Umbilical cord (tissue), 2 donors: ENCODE measurements at places on chromosomes 7 and 10. TPM values are rescaled to one million over a fixed set of nuclear protein-coding genes. Genes with fewer than 3 reads are reported as not detected.

Gene MPP7
- total RNA-seq, result 39.0 TPM

- DNase-seq, result peak; percentile 35
These were observed 37.8 kb upstream of the CACUL1 start for GRCh38 chr10:118792526-118792925.

DNA sequence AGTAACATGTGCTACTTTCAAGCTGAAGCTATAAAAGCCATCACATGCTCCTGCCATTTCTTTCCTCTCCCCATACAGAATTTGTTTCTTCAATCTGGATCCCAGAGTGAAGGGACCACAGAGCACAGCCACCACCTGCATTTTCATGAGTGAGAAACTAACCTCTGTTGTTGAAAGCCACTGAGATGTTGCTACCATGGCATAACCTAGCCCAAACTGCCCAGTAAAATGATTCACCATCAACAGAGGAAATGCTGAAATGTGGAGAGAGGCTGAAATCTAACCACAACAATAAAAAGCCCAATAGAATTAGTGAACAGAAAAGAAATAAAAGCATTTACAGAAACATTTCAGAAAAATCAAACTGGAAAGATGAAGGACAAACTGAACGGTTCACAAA, 125.2 kb downstream of the AMPH start:
- no peak for DNase-seq

GRCh38 chr7:117916309-117916708, 43.1 kb upstream of the CTTNBP2 start:
- DNase-seq, result no peak

- DNase-seq, result no peak
These were observed 24.3 kb downstream of the SPAG6 start for GRCh38 chr10:22369434-22370072.

Gene OR2A2
- total RNA-seq, result not detected

DNA sequence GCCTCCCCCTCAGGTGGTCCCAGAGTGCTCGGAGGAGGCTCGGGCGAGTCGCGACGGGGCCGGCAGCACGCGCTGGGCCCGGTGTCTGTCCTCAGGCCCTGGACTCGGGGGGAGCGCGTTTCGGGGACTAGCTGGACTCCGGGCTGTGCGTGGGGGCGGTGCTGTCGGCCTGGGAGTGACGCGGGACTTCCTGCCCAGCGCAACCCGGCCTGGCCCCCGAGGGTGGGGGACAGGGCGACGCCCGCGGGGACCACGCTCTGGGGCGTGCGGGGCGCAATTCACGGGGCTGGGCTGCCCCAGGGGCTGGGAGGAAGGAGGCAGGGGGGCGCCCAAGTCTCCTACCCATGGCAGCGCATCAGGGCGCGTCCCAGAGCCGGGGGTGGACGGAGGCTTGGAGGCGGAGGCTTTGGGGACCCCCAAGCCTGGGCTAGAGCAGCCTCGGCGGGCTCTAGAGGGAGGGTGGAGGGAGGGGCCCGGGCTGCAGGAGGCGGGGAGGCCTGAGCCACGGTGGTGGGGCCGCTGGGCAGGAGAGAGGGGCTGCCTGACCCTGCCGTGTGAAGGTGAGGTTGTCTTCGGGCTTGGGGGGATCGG, 2.3 kb upstream of the VENTX start:
- DNase-seq, result no peak

DNA sequence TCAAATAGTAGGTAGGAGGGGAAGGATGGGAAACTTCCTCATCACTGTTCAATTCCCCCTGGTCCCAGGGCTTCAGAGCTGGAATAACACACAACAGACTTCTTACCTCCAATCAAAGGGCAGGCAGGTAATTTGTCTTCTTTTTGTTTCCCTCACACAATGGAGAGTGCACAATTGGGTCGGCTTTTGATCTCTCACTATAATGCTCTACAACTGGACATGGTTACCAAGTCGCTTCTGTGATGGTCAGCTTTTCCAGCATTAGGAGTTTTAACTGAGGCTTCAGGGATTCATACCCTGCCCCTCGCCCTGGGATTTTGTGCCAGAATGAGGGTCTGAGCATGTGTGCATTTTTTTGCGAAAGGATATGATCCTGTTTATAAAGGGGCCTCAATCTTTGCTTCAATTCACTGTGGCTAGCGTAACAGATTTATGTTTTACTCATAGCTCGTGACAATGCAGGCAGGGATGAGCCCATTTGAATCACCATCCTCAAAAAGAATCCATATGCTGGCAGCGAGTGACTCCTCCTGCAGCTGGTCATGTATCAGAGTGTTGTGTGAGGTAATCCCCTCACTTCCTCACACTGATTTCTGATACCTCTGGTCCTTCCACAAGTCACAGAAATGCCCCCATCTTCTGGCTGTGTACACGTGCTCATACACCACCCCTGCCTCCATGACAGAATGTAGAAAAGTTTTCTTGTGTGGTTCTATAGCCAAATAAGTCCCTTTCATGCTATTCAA, 189.6 kb downstream of the CTTNBP2 start:
- no peak for DNase-seq

GRCh38 chr10:7520507-7521485, 110.0 kb upstream of the SFMBT2 start:
- no peak for DNase-seq

DNA sequence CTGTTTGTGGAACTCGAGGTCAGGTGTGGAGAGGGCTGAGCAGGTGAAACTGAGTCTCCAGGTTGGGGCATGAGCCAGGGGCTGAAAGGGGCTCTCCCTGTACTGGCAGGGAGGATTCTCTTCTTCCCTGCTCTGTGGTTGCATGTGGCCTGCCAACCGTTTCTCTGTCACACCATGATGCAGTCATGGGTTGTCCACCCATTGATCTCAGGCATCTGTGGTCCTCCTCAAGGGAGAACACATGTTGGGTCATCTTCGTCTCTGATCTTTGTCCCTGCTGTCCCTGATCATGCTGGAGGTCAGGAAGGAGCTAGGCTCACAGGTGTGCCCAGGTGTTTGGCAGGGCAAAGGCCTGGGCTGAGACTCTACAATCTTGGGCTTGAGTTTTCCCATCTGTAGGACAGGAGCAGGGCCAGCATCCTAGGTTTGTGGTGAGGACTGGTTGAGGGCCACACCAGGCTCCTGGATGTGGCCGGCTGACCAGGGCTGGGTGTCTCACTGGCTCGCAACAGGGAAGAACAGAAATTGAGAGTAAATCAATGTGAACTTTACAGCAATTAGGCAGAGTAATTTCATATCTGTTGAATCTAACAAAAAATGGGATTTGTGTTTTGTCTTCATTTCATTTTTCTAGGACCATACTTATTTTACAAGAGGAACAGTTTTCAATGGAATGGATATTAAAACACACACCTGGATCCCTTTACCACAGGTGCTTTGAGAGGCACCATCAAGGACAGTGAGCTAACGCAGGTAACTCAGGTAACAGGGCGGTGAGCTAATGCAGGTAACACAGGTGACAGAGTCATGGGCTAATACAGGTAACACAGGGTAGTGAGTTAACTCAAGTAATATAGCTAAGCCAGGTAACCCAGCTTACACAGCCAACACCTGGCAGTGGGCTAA, 58.5 kb upstream of the IGFBP3 start:
- no peak for DNase-seq

GRCh38 chr7:129498021-129498420, 4.3 kb upstream of the SMKR1 start:
- no peak for DNase-seq

DNA sequence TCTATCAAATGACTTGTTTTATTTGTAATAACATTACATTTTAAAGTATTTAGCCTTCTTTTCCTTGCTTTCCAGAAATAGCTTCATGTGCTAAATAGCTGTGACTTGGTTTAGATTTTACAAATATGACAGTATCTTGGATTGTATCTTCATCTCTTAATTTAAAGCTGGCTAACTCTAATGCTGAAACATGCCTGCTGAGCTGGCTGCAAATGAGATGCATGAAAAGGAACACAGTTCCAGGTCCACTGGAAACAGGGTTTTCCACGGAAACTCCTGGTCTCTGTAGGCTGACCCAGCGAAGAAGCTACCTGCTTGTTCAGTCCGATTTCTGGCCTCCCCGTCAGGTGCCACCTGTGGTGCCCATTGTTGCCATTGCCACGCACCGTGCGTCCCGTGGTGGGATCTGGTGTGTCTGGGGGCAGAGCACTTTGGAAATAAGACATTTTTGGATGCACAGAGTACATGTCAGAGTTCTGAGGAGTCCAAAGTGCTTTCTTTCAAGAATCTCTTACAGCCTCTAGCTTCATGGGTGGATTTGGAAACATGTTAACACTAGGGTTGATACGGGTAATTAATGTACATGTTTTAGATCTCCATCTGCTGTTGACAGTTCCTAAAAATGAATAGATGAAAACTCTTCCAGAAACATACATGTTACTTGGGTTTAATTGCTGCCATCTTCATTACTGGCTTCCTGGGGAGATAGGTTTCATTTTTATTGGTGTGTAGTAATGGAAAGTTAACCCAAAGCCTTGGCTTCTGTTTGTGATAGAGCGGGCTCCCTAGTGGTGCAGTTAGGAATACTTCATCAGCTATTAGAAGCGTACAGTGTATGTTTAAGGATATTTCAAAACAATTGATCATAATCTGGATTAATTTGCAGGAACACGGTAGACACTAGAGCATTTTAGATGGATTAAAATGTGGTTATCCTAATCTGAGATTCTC, 45.0 kb downstream of the SHH start:
- DNase-seq, result no peak

GRCh38 chr10:100928039-100928438, 15.3 kb downstream of the SLF2 start:
- no peak for DNase-seq

Gene BUD31
- 127 TPM for total RNA-seq

Gene GHRHR
- 2.4 TPM for total RNA-seq

Gene AKR1C8
- total RNA-seq, result 2.9 TPM

DNA sequence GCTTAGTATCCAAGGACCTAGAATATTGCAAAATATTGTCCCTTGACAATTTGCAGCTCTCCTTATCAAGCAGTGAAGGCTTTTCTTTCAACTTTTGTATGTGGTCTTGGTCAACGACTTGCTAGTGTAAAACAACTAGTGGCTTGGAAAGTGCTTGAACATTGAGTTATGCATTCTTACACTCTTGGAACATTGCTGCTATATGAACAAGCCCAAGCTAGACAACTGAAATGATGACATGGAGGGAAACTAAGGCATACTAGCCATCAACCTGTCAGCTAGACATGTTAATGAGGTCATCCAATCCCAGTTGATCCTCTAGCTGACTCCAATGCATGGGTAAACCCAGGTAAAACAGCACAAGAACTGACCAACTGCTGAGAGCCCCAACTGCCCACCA, 12.7 kb upstream of the DMTF1 start:
- DNase-seq, result no peak

GRCh38 chr7:24108906-24109376, 175.0 kb upstream of the NPY start:
- DNase-seq, result no peak

GRCh38 chr7:42611961-42612360, 299.9 kb downstream of the C7orf25 start:
- DNase-seq, result peak; percentile 32

- no peak for DNase-seq
These were observed 44.1 kb upstream of the GATAD1 start for GRCh38 chr7:92402920-92403759.

GRCh38 chr7:55065079-55065478, 46.3 kb downstream of the EGFR start:
- DNase-seq, result peak; percentile 94

DNA sequence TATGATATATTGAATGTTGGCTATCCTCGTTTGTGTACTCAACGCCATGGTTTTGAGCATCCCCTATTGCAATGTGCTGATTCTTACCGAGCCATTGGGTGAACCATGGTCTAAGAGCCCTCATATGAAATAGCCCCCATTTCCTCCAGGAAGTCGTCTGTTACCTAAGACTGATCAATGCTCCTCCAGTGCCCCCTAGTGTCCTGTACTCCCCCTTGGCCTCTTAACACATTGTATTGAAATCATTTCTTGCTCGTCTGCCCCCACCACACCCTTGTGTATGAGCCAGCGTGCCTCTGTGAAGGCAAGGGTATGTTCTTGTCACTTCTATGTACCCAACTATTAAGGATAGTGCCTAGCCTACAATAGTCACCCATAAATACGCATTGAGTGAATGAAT, 11.2 kb upstream of the SLC35B4 start:
- no peak for DNase-seq

Gene CNNM1
- total RNA-seq, result 0.72 TPM

Gene PAPOLB
- 1.9 TPM for total RNA-seq

DNA sequence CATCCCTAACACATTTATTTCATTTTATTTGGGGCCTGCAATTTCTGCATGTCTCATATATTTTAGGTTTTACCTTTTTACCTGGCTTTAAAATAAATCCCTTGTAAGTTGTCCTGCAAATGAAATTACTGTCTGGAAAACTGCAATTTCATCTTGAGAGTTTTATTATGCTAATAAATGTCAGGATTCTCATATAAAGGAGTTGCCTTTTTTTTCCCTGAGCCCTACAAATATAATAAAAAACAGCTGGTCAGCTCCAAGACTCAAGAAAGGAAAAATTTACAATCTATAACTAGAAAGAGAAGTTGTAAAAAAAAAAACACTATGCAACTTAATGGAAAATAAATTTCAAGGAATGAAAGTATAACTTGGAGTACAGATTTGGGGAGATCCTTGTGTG, 108.7 kb downstream of the SH2D4B start:
- peak; percentile 65 for DNase-seq

DNA sequence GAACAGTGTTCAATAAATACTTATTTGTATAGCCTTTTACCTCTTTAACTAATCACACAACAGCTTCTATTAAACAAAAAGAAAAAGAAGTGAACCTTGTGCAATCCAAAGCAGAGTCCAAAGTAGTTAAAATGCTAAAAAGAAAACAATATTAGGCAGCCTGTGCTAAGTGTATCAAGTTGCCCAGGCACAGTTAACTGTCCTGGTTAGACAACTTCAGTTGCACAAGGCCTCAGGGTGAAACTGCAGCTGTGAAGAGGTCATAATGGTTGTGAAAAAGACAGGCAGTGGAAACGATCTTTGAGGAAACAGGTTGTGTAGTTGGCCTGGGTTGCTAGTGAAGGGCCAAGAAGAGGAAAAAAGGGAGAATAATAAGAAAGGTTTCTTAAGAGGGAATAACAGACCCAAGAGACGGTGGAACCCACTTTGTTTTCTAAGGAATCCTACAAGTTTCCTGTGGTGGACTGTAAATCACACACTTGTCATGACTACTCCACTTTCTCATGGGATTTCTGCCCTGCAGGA, 6.0 kb upstream of the CROT start:
- DNase-seq, result no peak

DNA sequence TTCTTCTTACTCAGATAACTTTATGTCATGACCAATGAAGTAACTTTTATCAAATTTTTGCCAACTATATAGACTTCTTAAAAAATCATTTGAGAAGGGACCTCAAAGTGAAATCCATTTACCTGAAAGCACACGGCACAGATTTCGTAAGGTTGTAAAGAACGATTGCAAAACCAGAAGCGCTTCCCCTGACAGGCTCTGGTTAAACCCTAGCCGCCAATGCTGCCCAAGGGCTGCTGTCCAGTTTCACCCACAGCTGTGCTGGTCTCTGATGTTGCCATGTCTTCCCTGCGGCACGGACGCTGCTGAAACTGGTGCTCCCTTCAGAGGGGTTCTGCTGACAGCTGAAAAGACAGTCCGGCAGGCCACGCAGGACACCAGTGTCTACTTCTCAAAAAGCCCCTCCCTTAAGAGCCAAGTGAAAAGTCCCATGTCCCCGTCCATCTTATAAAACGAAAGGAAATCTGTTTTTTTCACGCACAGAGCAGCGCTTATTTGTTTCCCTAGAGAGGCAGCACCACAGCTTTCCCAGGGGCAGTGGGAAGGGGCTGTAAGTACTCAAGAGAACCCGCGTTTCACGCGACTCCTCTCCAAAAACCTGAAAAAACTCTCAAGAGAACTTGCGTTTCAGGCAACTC, 32.5 kb downstream of the GNA12 start:
- no peak for DNase-seq
